IPS DF 19.7 (cell line): ENCODE measurements at places on chromosomes 2 and 18.

DNA sequence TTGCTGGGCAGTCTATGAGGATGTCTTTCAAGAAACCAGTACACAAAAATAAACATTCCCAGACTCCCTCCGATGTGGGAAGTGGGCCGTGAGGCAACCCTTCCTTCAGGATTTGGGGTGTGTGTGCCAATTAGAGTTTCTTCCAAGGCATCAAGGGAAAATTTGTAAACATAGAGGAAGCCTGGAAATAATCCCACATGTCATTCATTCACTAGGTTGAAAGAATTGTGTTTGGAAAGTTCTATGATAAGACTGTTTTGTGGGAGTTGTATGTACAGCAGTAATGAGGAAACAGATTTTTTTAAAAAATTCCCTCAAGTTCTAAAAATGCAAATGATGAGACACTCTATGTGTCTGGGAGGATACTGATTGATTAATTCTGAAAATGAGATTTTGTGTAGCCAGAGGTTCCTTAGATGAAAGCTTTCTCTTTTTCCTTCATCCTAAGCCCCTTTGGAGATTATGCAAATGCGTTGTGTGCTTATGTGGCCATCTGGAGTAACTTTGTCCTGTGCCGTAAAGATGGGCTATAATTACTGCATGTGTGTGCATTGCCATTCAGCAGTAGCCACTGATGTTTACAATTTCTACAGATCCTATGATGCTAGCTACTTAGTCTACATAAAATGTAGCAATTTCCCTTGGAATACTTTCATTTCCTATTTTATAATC lies 107.8 kb upstream of the TPO start:
- DNase-seq = no peak

- DNase-seq = no peak
Observed at GRCh38 chr2:215188078-215188477, 49.7 kb upstream of the ABCA12 start.

- DNase-seq = no peak
Observed at GRCh38 chr2:159648643-159649042, 32.3 kb upstream of the BAZ2B start.

GRCh38 chr2:82790206-82791021 lies 1668.7 kb downstream of the SUCLG1 start:
- DNase-seq = no peak

DNA sequence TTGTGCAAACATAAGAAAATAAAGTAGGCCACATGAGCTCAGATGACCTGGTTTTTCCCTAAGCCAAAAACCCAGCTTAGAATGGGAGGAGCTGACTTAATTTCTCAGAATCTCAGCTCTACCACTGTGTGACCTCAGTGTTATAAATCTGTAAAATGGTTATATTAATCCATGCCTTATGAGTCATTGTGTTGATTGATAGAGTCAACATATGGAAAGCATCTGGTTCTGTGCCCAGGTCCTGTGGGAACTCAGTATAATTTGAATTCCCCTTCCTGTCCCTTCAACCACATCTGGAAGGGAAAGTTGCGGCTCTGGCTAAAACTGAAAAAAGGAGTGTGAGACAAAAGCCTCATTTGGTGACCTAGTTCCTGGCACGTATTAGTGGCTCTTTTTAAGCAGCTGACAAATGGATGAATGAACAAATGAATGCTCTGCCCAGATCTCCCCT lies 25.7 kb downstream of the TMEM177 start:
- no peak for DNase-seq

- no peak for DNase-seq
Observed at GRCh38 chr18:27314996-27315395, 129.9 kb upstream of the CHST9 start.

- DNase-seq = no peak
Observed at GRCh38 chr2:237731663-237732062, 66.9 kb upstream of the RBM44 start.

- no peak for DNase-seq
Observed at GRCh38 chr18:5944448-5944847, 49.1 kb upstream of the TMEM200C start.

DNA sequence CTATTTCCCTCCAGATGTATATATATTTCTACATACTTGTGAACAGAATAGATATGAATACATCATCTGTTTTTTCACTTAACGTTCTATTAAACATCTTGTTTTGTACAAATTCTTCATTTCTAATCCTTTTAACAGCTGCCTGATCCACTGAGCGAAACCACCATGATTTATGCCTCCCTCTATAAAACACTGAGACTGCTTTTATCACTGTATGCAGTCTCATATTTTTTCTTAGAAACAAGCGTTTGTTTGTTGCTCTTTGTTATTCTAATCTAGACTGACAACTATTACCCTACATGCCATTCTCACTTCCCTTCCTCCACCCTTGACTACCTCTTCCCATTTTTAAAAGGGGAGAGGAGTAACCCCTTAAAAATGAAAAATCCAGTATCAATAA lies 88.2 kb downstream of the DTNB start:
- DNase-seq = no peak

- DNase-seq = no peak
Observed at GRCh38 chr2:54279385-54279784, 23.4 kb upstream of the TSPYL6 start.

DNA sequence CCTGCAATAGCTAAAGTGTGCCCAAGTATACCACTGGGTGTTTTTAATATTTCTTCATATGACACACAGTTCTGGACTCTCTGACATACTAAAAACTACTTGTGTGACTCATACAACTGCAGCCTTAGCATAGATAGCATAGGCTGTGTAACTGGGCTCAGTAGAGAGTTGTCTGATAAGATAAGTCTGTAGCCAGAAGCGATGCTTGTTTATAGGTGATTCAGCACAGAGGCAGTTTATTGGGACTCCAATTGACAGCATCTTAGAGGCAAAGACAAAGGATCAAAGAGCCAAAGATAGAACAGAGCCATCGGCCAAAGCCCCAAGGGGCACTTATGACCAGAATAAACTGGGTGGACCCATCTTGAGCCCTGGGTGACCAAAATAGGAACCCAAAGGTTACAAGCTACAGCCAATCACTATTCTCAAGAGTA lies 42.3 kb downstream of the AAK1 start:
- DNase-seq = no peak

GRCh38 chr2:24510771-24511170 lies 19.7 kb downstream of the NCOA1 start:
- no peak for DNase-seq

DNA sequence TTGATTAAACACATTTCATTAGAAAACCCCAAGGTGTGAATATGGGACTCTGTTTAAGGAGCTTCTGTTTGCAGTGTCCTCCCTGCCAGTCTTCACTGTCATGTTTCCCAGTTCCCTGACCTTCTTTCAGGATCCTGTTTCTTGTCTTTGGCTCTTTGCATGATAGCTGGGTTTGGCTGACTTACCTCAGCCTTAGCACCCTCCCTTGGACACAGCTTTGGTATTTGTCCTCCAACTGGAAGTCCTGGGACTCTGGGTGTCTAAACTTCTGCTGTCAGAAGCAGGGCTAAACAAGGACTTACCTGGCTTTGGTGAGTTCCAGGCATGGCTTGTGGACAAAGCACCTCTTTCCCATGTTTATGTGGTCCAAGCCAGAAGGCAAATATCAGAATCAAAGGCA lies 11.2 kb upstream of the PAIP2B start:
- no peak for DNase-seq

DNA sequence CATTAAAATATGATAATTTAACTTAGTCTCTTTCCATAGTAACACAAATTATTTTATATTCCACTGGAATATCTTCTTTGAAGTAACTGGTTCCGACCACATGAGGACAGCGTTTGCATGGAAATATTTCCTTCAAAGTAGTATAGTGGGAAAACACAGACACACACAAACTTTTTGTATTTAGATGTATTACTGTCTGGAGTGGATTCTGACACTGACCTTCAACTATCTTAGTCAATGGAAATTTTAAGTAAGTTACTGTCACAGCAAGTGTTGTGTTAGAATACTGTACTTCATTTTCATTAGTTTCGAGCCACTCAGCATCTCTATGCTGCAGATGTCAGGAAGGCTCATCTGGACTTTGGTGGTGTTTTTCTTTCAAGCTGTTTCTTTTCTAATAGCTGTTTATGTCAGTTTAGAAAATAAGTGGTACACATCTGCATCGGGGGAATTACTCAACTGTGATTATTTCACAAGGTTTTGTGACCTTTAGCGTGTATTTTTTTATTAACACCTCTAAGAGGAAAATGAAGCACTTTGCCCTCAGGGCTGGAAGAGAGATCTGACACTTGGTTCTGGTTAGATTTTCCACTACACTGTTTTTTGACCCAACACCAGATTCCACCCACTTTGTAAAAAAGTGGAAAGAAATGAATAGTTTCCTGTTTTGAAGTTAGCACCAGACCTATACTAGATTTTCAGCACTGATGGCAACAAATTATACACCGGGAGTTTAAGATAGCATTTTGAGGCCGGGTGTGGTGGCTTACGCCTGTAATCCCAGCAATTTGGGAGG lies 18.9 kb upstream of the THOC1 start:
- no peak for DNase-seq

DNA sequence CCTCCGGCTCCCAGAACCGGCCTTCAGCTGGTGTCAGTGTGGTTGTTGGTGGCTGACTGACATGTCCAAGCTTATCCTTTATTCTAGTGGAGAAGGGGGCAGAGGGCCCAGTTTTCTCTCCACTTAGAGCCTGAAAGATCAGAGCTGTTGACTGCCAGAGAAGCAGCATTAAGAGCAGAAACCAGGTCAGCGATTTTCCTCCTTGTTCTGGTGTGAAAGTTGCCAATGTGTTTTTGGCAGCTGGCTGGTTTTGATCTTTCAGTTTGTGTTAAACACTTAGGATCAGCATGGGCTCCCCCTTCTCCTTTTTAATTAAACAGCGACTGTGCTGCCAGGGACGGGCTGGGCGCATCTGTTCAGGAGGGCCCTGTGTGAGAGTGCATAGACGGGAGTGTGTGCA lies 100.9 kb downstream of the ASAP2 start:
- no peak for DNase-seq

- DNase-seq = no peak
Observed at GRCh38 chr2:4964579-4964978, 727.6 kb upstream of the SOX11 start.

DNA sequence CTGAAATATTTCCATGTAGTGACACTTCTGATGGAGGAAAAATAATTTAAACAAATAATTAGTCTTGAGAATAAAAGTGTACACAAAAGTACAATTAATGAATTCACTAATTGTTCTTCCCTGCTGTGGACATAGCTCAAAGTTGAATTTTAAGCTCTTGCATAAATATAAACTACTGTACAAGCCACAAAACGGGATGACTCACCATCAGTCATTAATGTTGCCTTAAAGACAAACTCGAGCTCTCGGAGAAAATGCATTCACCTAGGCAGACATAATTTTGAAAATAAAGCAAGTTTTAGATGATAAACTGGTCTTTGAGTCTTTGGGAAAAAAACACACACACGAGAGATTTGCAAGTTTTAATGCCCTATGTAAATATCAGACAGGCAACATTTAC lies 436.4 kb downstream of the ZNF521 start:
- DNase-seq = no peak

DNA sequence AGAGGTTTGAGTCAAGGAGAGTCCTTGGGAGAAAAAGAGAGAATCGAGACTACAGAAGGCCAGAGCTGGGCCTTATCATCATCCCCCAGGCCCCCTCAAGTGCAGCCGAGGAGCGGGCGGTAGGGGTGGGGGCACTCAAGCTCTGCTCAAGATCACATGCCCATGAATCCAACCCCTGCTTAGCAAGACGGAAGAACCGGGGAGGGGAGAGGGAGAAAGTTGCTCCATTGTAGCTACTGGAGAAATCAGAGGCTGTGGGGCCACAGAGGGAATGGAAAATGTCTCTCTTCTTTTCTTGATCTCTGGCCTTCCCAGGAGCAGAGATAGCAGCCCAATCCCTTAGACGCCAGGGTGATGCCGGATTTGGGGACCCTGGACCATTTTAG lies 14.6 kb downstream of the SLC4A3 start:
- DNase-seq = no peak

GRCh38 chr2:42941633-42942176 lies 149.3 kb upstream of the HAAO start:
- DNase-seq = no peak

DNA sequence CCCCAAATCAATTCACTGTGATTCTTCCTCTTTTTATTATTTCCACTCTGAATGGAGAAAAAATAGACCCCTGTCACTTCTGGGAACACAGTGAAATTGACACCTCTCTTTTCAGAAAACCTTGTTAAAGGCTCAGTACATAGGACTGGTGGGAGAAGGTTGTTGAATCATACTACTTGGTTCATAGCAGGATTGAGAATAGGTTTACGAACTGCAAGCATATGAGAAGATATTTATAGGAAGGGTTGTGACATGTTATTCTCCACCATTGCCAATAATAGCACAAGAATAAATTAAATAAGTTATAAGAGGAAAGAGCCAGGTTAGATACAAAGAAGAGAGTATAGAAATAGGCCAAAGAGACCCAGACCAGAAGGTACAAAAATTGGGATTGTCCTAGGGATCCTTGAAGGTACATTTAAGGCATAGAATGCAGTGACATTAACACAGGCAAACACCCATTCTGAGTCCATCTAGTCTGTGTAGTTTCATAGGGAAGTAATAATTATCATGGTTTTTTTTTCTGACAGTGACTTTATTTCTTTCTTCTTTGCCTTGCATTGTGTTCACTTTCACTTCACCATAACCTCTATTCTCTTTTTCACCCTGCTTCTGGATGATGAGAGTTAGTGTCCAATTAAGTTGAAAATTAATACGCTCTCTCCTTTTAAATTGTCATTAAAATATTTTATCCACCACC lies 21.8 kb upstream of the SERPINE2 start:
- no peak for DNase-seq

DNA sequence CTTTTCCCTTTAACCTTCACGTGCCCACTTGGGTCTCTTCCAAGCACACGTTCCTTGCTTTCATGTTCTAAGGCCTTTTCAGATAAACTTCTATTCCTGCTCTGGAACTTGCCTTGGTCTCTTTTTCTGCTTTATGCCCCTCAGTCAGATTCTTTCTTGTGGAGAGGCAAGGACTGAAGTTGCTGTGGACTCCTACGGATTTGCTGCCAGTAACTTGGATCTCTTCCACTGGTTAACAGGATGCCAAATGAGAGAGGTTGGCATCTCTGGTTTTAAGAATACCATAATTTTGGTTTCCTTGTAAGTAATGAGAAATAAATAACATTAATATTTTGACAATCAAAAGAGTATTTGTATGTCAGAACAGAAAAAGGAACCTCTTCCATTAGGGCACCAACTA lies 33.0 kb downstream of the COMMD1 start:
- no peak for DNase-seq

GRCh38 chr18:26008096-26008495 lies 82.3 kb downstream of the SS18 start:
- DNase-seq = no peak

DNA sequence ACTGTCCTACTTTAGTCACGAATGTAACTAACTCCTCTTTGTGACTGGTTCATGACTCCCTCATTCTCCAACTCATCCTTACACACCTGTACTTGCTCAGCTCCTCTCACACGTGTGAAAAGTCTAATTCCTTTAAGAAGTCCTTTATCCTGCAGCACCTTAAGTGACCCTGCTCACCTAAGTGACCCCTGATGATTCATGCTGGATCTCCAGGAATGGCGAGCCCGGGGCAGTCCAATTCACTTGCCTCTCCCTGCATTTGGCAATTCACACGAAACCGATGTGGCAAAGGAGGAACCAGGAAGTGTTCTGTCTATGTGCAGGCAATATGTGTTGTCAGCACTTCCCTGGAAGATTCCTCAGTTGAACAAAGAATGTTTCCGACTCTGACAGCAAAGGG lies 189.8 kb upstream of the NABP1 start:
- no peak for DNase-seq

GRCh38 chr2:147368306-147368705 lies 476.5 kb upstream of the ACVR2A start:
- no peak for DNase-seq
